ELF-1 (cell line): ENCODE measurements at places on chromosomes 7 and 10.

DNA sequence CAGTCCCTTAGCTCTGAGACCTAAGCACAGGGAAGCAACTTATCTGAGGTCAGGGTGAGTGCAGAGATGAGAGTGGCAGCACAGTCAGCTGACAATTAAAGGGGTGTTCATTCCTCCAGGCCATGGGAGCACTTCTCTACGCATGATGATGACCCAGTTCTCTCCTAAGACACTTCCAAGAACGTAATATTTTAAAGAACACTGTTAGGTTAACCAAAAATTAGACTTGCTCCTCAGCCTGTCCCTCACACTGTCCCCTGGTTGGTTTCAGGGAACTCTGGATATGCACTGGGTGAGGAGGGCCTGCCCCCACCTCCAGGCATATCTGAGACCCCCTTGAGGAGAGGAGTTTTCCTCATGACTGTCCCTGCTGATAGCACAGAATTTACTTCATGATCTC lies 767.5 kb downstream of the GRID1 start:
- DNase-seq, result no peak

DNA sequence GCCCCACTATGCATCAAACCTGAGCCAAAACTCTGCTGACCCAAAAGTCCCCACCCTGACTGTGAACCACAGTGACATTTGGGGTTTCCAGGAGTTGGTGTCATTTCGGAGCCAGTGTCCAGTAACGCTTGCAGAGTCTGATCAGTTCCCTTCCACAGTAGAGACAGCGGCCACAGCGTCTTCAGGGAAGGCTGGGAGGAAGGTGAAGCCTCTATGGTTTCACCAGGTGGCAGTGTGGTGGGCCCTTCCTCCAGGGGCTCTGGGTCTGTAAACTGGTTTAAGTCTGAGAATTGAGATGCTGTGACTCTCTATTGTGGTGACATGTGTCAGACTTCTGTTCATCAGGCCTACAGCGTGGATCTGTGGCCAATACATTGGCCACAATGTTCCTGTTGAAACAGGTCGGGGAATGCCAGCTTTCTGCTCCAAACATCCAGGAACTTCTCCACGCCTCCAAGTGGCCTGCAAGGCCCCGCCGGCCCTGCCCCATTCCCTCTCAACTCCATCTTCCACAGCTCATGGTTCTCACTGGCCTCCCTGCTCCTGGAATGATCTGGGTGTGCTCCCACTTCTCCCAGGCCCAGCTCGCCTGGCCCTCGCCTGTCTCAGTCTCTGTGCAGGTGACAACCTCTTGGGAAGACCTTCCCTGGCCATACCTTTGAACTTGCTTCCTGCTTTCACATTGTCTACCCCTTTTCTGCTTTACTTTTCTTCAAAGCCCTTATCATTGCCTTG lies 124.5 kb upstream of the FAM20C start:
- DNase-seq, result no peak

GRCh38 chr10:20682782-20683181 lies 214.3 kb downstream of the NEBL start:
- no peak for DNase-seq

GRCh38 chr10:122461729-122462532 lies 578 bp downstream of the HTRA1 start:
- DNase-seq, result peak; percentile 24

DNA sequence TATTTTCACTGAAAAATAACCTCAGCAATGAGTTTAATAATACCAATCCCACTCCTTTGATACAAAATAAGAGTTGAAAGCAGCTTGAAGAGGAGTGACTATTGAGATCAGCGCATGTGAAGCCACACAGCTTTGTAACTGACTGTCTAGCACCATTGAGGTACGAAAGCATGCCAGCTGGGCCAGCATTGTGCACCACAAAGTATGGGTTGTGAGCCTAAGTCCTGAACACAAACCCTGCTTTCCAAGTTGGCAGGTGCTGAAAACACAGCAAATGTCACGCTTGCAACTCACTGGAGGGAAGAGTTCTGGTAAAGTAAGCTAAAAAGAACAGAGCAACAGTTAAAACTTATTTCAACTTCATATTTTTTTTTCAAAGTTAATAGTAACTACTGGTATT lies 4.0 kb upstream of the FAM53B start:
- DNase-seq, result no peak

DNA sequence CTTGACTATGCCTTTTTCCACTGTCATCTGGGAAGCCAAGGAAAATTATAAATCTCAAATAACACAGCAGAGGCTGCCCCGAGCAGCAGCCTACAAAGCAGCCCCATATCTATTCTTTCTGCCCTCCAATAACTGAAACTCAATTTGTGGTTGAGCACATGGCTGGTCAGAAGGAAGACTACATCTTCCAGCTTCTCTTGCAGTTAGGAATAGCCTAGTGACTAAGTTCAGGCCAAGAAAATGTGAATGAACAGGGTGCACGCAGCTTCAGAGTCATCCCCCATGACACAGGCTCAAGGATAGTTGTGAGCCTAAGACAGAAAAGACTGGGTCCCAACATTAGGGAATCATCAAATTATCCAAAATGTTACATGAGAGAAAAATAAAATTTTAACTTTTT lies 42.3 kb downstream of the CHCHD3 start:
- DNase-seq, result no peak

- peak; percentile 94 for DNase-seq
Observed at GRCh38 chr7:46015107-46015868, 94.2 kb upstream of the IGFBP3 start.

- no peak for DNase-seq
Observed at GRCh38 chr10:103854686-103855391, 537 bp downstream of the SH3PXD2A start.

DNA sequence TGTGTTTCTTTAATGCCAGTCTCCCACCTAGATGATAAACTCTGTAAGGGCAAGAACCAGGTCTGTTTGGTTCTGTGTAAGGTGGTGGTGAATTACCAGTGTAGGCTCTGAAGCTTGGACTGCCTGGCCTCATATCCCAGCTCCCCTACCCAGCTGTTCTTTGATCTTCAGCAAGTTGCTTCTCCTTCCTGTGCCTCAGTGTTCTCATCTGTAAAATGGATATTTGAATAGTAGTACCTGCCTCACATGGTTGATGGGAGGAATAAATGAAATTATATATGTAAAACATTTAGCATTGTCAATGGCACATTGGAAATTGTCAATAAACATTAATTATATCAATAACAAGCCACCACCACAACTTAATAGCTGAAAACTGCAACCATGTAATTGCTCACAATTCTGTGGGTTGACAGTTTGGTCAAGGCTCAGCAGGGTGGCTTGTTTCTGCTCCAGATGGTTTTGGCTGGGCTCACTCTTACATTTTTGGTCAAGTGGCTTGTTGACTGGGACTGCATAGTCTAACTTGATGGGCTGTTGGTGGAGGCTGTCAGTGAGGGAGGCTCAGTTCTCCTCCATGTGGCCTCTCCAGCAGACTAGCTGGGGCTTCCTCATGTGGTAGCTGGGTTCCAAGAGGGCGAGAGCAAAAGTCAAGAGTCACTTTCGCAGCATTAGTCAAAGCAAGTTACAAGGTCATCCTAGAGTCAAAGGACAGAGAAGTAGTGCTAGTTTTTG lies 84.5 kb upstream of the DUSP5 start:
- no peak for DNase-seq

GRCh38 chr10:49598986-49599385 lies 11.1 kb upstream of the SLC18A3 start:
- DNase-seq, result peak; percentile 43

- DNase-seq, result no peak
Observed at GRCh38 chr10:46541735-46542566, 14.5 kb downstream of the GPRIN2 start.

DNA sequence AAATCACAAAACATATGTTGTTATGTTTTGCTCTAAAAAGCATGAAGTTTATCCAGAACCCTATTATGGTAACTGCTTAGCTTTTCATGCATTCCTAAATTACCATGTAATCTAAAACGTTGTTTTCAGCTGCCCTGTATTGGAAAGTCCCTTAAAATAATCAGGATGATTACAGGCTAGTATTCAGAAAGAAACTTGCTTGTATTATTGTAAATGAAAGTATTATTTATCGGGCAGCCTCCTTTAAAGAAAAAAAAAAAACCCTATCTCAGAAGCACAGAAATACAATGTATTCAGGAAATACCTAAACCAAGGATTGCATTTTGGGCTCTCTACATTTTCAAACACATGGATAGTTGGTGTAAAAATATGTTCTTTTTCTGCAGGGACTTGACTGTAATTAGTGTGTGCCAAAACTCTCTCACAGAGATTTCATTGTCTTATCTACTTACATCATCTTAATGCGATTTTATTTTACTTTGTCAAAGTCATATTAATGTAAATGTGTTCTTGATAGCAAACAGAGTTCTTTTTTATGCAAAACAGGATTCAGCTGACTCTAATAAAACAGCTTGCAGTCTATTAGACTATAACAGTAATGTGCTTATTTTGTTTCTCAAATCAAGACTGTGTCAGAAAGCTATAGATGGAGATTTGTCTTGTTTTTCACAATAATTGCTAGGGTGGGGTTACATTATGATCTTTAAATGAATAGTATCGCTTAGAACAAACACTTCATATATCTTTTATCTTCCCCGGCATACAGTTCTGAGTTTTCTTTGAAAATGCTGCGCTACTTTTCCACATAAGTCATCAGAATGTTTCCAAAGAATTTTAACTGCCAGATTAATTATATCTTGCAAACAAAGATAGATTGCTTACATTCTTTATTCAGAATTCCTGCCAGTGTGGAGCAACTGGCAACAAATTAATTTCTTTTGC lies 65.3 kb upstream of the ARID5B start:
- DNase-seq, result no peak

GRCh38 chr7:20219446-20220292 lies 2.5 kb upstream of the MACC1 start:
- DNase-seq, result peak; percentile 62

- no peak for DNase-seq
Observed at GRCh38 chr10:46540412-46541016, 15.9 kb downstream of the GPRIN2 start.

DNA sequence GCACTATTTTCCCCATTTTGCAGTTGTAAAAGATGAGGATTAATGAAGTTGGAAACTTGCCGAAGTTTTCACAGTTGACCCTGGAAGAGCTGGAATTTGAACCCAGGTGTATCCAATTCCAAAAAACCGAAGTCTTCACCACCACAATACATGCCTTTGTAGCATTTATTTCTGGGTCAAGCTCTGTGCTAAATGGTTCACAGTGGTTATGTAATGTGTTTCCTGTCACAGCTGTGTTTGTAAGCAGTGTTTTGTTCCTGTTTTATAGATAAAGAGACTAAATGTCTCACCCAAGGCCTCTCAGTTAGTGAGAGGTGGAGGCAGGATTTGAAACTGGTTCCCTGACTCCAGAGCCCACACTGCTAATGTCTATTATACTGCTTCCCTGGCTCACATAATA lies 17.6 kb downstream of the SFTPA2 start:
- no peak for DNase-seq

GRCh38 chr10:9547936-9548904 lies 1469.5 kb upstream of the CELF2 start:
- DNase-seq, result no peak

DNA sequence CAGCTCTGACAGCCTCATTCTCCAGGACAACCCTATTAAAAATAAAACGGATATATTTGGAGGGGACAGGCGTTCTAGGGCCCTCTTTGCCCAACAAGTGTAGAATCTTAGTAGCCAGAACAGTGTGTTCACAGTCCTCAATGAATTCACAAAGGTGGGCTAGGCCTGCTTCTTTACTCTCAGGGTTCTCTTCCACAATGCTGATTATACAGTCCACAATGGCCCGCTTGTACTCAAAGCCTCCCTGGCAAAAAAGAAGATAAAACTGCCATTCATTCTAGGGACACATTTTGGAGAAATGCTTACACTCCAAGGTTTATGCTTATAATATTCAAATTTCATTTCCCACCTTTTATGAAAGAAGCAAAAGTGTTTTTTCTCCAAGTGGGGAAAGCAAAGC lies 62.6 kb downstream of the MEST start:
- DNase-seq, result no peak

DNA sequence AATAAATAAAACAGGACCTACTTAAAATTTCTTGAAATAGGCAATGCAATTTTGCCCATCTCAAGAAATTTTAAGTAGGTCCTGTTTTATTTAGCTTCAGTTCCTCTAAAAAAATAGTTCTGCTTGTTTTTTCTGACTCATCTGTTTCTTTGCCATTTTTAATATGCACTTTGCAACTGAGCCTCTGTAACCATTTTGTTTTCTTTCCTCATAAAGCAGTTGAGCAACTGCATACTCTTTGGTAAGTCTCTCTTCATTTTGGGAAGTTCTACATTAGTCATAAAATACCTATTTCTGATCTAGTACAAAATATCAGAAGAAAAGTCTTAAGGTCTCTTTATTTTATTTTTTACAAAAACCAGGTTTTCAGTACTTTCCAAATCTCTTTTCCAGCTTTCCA lies 18.0 kb downstream of the TAS2R40 start:
- no peak for DNase-seq

DNA sequence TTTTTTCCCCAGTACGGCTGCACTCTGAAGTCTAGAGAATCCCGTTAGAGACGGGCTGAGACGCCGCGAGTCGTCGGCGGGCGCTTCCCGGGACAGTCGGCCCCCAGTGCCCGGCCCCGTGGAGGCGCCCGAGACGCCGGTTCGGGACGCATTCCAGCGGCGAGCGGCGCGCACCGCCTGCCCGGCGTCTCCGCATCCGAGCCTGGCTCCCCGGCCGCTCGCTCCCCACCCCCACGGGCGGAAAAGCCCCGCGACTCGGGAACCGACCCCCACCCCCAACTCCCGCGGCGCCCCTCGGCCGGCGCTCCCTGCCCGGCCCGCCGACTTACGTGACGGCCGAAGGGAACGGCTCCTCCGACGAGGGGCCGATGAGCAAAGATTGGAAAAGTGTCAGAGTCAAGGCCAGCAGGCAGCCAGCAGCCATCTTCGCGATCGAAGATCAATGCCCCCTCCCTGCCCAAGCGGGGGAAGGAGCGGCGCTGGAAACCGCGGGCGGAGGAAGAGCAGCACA lies 486 bp downstream of the CACNA2D1 start:
- peak; percentile 55 for DNase-seq

- no peak for DNase-seq
Observed at GRCh38 chr10:118808601-118809356, 54.0 kb upstream of the CACUL1 start.

GRCh38 chr7:135834266-135834665 lies 85.7 kb upstream of the FAM180A start:
- DNase-seq, result no peak

- no peak for DNase-seq
Observed at GRCh38 chr10:58217612-58218011, 50.1 kb downstream of the IPMK start.

- no peak for DNase-seq
Observed at GRCh38 chr10:9719246-9719645, 1298.4 kb upstream of the CELF2 start.

DNA sequence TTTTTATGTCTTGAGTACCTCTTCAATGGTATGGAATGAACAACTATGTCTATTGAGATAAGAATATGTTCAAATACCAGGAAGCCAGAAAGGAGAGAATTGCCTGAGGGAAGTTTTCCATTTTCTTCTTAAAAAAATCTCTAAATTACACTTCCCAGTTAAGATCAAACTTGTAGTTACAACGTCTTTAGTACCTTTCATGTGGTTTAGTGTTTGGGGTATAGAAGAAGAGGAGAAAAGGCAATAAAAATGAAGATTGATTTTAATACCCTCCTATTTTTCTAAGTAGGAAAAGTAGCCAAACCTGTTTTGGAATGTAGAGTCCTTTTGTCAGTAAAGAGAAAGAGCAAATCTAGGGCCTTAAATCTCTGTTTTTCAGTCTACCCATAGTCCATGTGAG lies 470.0 kb upstream of the SEMA3A start:
- DNase-seq, result peak; percentile 4

- DNase-seq, result no peak
Observed at GRCh38 chr10:35854661-35855060, 212.6 kb upstream of the FZD8 start.
